SW480 (cell line): ENCODE measurements at places on chromosomes 4 and X.

DNA sequence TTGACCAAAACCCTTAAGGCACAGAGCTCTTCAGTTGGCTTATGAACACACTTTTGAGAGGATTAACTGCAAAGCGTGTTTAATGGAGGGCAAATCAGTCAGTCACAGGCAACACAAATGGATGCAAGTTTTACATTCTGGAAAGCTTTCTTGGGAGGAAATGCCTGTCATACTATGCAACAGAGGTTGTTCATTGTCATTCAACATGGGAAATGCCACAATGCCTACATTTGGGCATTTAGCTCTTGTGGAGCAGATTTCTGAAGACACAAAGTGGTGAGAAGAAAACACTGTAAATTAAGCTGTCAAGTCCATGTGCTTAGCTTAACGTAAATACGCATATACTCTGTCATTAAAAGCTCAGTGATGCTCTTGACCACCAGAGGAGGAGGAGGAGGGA lies 41.1 kb downstream of the CBLL2 start:
- no peak for DNase-seq

DNA sequence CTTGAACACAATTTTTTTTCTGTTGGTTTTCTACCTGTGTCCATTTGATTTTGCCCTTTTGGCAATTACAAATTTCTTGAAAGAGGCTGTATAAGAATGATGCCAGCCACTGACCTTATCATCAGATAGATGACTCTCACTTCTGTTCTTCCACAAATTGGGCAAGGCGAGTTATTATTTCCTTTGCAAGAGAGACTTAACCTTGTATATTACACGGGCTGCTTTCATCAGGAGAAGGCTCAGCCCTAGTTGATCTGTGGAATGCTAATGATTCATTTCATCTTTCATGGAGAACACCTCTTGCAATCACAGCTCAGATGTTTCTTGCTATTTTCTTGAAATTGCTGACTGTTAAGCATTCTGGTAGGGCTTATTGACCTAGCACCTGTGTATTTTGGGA lies 1155.4 kb downstream of the STIM2 start:
- no peak for DNase-seq

GRCh38 chrX:13195340-13195739 lies 124.5 kb downstream of the ATXN3L start:
- DNase-seq = no peak

DNA sequence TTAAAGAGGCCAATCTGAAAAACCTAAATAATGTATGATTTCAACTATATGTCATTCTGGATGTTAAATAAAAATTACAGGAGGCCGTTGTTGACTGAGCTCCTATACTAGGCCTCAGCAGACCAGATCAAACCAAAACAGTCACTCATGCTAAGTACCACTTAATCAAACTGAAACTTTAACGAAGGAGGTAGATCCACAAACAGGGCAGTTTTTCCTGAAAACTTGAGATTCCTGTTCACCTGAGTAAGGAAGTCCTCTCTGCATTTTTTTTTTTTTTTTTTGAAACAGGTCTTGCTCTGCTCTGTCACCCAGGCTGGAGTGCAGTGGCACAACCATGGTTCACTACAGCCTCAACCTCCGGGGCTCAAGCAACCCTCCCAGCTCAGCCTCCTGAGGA lies 27.7 kb downstream of the MANBA start:
- DNase-seq = no peak

GRCh38 chr4:151700566-151701316 lies 60.1 kb downstream of the GATB start:
- DNase-seq = no peak

- DNase-seq = peak; percentile 62
Measured at GRCh38 chrX:11967986-11968869, 170.0 kb upstream of the FRMPD4 start.

DNA sequence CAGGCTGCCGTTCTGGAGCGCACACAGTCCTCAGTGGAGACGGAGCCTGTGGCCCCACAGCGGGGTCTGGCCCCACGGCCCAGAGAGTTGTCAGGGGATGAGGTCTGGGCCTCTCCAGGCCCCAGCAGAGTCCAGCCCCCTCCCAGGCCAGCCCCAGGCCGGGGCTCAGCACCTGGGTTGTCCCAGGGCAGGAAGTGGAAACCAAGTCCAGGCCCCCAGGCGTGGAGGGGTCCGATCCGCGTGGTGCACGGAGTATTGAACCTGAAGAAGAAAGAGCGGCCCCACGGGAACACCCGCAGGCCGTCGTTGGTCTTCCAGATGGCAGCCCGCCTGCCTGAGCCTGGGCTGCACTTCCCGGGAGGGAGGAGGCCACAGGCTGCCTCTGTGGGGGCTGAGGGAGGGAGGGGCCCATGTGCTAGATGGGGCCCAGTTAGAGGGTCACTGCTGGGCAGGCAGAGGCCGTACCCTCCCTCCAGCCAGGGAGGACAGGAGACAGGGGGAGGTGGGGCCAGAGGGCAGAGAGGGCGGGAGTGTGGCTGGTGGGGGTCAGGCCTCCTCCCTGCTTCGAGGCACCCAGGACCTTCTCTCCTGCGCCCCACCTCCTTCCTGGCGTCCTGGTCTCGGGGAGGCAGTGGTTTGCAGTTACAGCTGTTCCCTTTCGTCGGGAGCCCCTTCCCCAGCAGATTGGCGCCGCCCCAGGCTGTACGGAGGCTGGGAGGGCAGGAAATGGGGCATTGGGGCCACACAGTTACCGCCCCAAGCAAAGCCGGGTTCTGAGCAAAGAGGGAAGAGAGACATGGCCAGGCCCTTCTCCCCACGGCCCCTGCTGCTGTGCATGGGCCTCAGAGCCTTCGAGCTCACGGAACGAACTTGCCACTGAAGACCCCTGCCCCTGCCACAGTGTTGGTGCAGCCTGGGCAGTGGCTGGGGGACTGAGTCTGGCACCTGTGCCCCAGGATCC lies 8.1 kb downstream of the HGFAC start:
- no peak for DNase-seq

- no peak for DNase-seq
Measured at GRCh38 chr4:186910385-186910784, 186.7 kb upstream of the FAT1 start.

DNA sequence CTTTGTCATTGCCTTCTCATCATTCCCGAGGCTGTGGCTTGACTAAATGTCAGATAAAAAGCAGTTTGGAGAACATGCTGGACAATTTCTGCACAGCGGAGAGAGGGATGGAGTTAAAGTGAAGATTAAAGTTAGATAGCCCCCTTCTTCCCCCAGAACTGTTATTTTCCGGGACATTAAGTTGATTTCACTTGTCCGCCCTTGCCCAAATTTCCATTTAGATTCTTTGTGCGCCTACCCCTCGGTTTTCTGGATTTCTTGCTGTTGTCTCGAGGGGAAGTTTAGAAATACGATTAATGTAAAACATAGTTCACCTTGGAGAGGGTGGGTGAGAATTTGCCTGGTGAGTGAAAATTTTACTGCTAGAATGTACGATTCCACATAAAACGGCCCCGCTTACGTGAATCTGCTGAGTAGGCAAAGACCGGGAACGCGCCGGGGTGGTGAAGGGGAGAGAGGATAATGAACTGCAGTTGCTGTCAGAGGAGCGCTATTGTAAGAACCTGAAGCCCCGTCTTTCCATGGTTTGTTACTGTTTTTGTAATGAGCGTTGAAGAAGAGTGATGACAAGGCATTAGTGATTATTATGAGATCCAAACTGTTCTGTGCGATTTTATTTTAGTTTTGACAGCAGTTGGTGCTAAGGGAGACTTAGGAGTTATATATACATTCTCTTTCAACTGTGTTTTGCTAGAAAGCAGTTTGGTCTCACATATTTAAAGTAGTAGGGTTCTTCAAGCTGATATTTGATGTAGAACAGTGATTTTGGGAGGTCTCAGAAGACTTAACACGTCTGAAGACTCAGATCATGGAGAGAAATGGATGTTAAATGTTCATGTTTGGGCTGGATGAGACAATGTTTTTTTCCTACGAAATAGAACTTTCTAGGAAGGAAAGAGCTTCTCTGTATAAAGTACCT lies 73.0 kb downstream of the AFF1 start:
- peak; percentile 44 for DNase-seq

DNA sequence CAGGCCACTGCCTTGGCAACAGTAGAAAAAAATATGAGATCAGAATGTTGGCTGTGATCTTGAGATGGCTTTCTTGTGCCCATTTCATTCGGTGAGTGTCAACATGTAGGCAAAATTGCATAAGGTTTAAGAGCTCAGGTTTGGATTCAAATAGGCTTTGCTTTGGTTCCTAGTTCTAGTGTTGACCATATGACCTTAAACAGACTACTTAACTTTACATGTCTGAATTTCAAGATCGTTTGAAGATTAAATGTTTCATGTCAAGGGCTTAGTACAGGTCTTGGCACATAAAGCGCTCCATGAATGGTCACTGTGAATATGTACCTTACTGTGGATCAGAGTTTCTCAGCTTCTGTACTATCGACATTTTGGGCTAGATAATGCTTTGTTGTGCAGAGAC lies 204.2 kb downstream of the MGST2 start:
- DNase-seq = no peak

DNA sequence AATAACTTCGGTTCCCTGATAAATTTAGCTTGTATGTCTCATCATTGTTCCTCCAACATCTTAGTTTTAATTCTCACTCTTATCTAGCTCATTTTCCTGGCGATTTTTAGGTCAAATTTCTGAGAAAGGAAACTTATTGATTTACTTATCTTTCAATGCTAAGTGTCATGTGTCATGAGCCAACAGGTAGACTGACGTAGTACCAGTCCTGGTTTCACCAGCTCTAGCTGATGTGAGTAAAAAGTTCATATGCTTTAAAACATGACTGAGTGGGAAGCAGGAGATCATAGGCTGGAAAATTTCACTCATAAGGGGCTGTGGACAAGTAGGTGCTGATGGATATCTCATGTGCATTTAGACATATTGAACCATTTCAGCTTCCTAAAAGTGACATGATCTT lies 441.7 kb upstream of the NR3C2 start:
- DNase-seq = no peak

DNA sequence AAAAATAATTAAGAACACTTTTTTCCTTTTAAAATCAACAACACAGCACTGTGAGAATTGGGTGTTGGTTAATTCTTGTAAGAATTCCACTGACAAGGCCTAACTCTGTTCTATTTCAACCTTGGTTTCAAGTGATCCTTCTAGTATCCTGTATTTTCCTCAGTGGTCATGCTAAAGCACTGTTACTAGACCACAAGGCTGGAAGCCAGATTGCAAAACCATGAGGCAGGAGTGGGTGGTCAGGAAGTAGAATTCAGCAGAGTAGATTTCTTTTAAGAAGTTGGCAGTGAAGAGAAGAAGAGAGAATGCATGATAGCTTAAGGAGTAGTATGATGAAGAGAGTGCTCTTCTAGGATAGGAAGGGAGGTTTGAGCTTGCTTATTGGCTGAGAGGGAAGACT lies 71.6 kb upstream of the LEF1 start:
- DNase-seq = no peak

- peak; percentile 9 for DNase-seq
Measured at GRCh38 chr4:154416190-154416547, 75.4 kb downstream of the DCHS2 start.

DNA sequence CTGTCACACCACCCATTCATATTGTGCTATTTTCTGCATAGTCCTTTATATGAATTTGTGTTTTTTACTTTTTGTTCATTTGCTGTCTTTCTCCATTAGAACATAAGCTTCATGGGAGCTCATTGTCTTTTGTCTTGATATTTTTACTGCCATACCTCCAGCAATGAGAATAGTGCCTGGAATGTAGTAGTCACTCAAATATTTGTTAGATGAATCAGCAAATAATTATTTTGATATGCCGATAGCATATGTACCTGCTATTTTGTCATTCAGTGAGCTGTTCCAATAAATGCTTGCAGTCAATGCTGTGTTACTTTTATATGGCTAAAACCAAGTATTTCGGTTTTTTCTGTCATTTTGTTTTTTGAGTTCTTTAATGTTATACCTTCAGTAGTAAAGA lies 43.5 kb upstream of the SLC25A31 start:
- no peak for DNase-seq
